ENCODE measurements at places on chromosomes 4 and X.

- no peak for DNase-seq
Measured at GRCh38 chr4:129929984-129930383, 834.0 kb downstream of the C4orf33 start.

DNA sequence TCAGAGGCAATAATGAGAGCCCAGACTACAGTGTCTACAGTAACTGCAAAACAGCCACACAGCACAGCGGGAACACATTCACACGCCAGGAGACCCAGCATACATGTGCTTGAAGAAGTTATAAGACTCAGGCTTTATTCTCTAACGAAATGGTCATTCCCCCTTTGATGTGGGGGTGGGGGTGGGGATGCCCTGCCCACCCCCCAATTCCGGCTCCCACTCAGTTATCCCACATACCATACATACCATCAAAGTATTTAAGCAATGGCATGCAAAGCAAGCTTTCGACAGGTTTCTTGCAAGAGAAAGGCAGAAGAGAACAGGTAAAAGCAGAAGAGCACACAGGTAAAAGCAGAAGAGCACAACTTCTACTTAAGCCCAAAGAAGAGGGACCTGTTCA lies 3.6 kb downstream of the MECP2 start:
- DNase-seq = no peak

- DNase-seq = no peak
Measured at GRCh38 chrX:41391606-41392005, 55.5 kb upstream of the NYX start.

- DNase-seq = peak; percentile 47
Measured at GRCh38 chr4:120922381-120923206, at the start of gene PRDM5. Gene PRDM5 (minus strand): TSS chr4:120922726. CDS start chr4:120922608, 118 bp downstream.

DNA sequence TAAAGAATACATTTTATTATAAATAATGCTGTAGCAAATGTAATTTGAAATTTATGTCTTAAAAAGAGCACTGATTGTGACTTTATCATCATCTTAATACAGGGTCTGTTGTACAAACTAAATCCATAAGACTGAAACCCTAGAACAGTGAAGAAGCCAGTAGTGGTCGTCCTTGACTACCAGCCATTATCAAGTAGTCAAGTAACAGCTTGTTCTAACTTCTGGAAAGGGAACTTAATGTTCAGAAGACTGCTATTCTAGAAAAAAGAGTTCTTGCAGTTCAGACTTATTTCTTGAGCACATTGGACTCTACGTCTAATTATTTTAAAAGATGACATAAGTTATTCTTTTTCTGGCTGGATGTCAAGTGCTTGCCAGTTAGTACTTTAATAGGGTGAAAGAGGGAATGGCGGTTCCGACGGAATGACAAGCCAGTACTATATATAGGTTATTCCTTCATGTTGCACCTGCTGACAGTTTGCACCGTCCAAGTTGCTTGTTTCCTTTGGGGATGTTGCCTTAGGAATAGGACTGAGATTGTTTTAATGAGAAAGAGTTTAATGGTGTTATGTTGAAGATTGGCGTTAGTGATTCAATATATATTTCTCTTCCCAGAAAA lies 109.9 kb downstream of the RAPGEF2 start:
- DNase-seq = no peak

- peak; percentile 25 for DNase-seq
Measured at GRCh38 chr4:89586864-89587263, 250.1 kb downstream of the SNCA start.

GRCh38 chr4:153013202-153013977 lies 77.3 kb downstream of the FHDC1 start:
- DNase-seq = no peak

- DNase-seq = peak; percentile 74
Measured at GRCh38 chrX:8273451-8273895, 102.4 kb upstream of the VCX2 start.

DNA sequence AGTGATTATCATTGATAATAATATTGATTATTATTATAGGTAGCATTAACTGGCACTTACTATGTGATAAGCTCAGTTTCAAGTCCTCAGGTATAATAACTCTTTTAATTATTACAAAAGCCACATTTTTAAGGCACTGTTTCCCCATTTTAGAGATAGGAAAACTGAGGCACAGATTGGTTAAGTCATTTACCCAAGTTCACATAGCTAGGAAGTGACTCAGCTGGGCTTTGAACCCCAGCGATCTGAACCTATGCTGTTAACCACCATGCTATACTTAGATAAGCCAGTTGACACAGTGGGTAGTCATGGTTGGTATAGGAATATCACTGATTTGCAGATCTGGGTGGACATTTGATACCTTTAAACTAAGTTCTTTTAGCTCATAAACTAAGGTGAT lies 110.4 kb downstream of the FRAS1 start:
- no peak for DNase-seq

GRCh38 chr4:99816545-99817308 lies at the start of gene DAPP1:
Gene DAPP1 (plus strand): TSS chr4:99816827. CDS start chr4:99816914, 87 bp downstream.
- peak; percentile 94 for DNase-seq

DNA sequence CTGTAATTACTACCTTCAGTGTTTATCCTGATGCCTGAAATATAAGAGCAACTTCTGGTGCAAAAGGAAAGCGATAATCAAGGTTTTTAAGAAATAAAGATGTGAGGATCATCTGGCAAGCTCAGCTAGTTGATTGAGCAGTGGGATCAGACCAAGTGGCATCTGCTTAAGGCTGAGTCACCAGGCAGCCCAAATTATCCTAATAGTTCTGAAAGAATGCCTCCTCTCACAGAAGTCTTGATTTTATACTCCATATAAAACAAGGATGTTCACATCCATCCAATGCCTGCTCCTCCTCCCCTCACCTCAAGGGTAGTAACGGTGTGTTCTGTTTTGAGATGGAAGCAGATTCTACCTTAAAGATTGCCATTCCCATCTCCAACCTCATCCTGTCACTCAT lies 134.5 kb upstream of the RASGEF1B start:
- no peak for DNase-seq

- no peak for DNase-seq
Measured at GRCh38 chr4:134518574-134519217, 317.1 kb upstream of the PABPC4L start.

DNA sequence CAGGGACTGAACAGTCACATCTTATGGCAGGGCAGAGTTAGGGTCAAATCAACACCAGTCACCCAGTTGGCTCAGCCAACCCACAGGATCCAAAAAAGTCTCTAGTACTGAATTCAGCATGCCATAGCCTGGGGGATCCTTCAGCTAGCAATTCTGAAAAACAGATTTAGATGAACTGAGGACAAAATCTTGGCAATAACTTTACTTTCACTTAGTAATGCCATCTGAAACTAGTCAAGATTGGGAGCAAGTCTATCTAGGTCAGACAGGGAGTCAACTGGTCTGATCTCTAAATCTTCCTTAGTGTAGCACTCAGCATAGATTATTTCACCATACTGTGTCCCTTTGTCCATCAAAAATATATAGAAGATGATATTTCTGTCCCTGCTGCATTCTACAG lies 76.0 kb downstream of the HHIP start:
- no peak for DNase-seq

- no peak for DNase-seq
Measured at GRCh38 chr4:140363558-140363957, 9.9 kb upstream of the SCOC start.

DNA sequence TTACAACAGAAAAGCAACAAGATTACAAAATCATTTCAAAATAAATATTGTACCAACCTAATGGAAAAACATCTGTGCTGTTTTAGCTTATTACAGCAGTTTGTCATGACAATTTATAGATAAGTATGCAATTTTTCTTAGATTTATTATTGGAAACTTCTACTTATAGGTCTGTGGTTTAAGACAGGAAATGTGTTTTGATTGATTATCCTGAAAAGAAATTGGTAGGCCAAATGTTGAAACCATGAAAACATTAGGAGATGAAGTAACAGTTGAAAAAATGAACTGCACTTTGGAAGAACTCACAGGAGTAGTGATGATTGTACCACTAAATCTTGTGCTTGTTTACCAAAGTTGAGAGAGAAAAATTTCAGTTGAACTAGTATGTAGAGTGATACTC lies 162.2 kb upstream of the GIMD1 start:
- DNase-seq = no peak

- DNase-seq = peak; percentile 87
Measured at GRCh38 chr4:159071178-159071968, 31.5 kb upstream of the RAPGEF2 start.

- peak; percentile 50 for DNase-seq
Measured at GRCh38 chrX:70481471-70482270, 37.0 kb downstream of the DLG3 start.

- no peak for DNase-seq
Measured at GRCh38 chr4:36254371-36254770, 10.1 kb upstream of the ARAP2 start.

GRCh38 chr4:25308306-25308705 lies 4.3 kb upstream of the ZCCHC4 start:
- DNase-seq = peak; percentile 69

DNA sequence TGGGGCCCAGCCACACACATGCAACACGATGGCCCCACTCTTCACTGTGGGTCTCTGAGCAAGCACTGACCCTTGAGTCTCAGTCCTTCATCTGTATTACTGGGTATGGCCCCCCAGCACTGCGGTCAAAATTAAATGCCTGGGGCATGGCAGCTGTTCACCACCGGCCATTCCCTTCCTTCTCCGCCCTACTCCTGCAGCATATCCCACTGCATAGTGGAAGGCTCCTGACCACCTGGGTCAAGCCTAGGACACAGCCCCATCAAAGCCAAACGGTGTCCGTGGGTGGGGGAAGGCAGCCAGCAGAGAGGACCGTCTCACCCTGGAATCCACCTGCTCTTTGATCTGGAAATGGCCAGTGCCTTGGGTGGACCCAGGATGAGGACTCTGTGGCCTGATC lies 30.7 kb downstream of the PPP2R2C start:
- no peak for DNase-seq

- peak; percentile 0 for DNase-seq
Measured at GRCh38 chr4:10196191-10196590, 79.6 kb upstream of the WDR1 start.

GRCh38 chr4:138677212-138677611 lies 338.4 kb upstream of the NOCT start:
- DNase-seq = peak; percentile 78

DNA sequence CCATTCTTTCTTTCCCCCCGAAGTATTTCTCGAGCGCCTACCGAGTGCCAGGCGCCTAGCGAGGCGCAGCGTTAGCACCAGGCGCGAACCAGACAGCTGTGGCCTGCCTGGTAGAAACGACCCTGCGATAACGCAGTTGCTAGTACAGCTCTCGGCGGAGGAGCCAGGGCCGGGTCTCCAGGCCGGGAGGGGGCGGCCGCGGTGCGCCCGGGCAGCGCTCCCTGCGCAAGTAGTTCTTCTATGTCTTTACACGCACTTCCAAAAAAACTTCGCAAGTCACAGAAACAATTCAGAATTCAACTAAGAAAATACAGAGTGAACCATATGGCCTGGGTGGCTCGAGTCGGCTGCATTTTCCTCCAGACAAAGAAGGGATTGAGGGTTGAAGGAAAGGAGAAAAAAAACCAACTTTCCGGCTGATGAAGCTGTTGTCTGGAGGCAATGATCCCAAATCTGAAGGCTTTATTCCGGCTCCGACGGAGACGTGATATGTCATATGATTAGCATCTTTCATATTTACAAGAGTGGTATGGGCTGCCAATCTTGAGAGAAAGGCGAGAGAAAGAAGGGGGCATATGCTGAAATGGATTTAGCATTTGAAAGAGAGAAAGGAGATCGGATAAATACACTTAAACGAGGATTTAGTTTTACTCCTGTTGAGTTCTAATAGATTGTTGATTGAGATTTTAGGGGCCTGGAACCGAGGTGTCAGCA lies 7.2 kb upstream of the NEUROG2 start:
- peak; percentile 22 for DNase-seq

DNA sequence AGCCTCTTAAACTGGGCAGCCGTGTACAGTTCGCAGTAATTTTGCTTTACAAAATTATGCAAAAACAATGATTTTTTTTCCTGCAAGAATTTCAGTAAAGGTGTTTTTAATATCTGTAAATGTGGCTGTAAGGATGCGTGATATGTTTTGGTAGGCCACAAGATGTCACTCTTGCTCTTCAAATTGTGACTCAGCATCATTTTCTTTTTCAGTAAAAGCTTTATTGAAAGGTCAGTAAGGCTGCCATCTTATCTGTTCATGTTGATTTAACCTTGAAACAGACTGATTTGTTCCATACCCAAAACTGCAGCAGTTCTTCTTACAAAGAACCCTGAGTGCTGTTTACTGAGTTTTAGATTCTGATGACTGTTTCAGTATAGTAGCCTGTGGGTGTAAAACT lies 39.9 kb downstream of the TXLNG start:
- peak; percentile 57 for DNase-seq

DNA sequence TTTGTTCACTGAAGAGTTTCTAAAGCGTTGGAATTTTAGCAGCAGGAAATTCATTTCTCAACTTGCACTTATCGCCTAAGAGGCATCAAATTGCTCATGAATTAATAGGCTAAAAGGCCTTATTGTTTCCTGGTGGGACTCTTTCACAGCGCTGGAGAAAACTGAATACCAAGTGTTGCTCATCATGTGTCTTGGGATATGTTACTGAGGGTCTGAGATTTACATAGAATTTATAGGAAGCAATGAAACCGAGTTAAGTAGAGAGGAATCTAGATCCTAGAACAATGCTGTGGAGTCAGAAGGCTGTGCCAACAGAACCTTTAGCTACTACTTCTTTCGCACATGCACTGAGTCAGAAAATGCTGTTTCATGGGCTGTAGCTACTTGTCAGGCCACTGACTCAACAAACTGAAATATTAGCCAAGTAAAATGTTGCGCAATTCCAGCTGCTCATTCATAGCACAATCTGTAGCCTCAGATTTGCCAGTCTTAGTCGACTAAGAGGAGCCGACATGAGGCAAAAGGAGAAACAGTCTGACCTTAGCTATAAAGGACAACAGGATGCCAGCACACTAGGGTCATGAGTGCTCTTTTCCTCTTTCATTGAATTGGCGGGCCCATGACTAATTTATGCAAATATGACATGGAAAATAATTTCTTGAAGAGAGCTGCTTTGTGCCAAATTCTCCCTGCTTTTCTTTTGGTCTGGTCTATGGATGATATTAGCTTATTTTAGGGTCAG lies 35.9 kb upstream of the CXCL8 start:
- peak; percentile 99 for DNase-seq

GRCh38 chr4:139223682-139224317 lies 46.8 kb upstream of the ELF2 start:
- peak; percentile 35 for DNase-seq

DNA sequence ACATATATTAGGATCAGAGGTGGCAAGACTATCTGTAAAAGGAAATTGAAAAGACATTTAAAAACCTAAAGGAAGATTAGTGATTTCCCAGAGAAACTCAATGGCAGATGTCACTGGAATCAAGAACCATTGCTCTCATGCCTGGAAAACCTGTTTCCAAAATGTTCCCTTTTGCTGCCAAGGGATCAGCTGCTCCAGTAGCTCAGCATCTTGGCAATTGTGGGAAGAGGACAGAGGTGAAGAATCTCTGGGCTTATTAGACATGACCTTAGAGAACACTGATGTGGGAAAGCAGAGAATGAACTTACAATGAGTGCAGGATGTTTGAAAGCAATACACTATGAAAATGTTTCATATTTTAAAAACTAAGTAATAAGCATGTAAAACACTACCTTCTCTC lies 98.3 kb downstream of the SHROOM3 start:
- no peak for DNase-seq

Measured in kidney tubule cell (primary cell).